ENCODE measurements at places on chromosomes 4 and X.

- no peak for DNase-seq
Measured at GRCh38 chr4:84689197-84689596, 106.3 kb downstream of the CDS1 start.

- DNase-seq: no peak
Measured at GRCh38 chr4:1998296-1998695, 10.5 kb downstream of the NELFA start.

GRCh38 chr4:25900310-25900709 is 13.7 kb upstream of the SMIM20 start:
- no peak for DNase-seq

GRCh38 chr4:147964266-147964880 is 232.5 kb downstream of the ARHGAP10 start:
- no peak for DNase-seq

DNA sequence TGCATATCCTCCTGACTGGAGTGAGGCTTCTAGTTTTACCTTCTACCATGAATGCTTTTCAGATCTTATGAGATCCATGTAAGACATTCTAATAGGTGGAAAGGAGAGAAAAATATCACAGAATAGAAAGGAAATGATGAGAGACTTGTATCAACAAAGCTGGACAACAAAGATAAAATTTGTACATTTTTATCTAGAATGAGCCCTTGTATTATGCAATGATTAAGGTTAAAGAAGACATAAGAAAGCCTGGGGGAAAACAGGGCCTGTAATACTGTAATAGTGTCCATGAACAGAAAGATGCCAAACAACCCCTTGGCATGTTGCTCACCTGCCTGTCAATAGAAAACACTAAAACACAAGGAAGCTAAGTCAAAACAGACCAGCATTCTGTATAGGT is 44.2 kb upstream of the SCRG1 start:
- DNase-seq: no peak

DNA sequence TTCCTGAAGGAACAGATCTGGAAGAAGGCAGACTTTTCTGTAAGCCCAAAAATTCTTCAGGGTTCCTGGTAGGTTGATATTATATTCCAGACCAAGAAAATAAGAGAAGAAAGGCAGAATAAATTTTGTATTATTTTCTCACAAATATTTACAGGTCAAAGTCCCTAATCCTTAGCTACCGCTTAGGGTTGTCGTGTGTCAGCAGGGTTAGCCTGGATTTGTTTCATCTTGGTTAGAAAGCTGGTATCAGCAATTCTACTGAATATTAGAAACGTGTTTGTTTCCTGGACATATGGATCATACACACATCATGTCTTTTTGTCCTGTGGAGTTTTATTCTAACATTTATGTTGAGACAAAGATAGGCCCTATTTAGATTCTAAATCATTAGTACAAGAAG is 232.9 kb upstream of the CXXC4 start:
- no peak for DNase-seq

DNA sequence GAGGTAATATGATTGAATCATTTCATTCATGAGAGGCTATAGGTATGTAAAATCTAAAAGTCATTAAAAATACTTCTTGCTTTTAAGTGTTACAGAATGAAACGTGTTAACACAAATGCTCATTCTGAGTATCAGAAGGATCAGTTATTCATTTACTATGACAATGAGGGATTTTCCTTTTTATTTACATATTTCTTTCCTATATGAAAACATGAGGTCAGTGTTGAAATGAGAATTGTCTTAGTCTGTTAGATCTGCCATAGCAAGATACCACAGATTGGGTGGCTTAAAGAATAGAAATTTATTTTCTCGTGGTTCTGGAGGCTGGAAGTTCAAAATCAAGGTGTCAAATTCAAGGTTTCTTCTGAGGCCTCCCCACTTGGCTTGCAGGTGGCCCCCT is 181.2 kb downstream of the ARHGAP10 start:
- no peak for DNase-seq

DNA sequence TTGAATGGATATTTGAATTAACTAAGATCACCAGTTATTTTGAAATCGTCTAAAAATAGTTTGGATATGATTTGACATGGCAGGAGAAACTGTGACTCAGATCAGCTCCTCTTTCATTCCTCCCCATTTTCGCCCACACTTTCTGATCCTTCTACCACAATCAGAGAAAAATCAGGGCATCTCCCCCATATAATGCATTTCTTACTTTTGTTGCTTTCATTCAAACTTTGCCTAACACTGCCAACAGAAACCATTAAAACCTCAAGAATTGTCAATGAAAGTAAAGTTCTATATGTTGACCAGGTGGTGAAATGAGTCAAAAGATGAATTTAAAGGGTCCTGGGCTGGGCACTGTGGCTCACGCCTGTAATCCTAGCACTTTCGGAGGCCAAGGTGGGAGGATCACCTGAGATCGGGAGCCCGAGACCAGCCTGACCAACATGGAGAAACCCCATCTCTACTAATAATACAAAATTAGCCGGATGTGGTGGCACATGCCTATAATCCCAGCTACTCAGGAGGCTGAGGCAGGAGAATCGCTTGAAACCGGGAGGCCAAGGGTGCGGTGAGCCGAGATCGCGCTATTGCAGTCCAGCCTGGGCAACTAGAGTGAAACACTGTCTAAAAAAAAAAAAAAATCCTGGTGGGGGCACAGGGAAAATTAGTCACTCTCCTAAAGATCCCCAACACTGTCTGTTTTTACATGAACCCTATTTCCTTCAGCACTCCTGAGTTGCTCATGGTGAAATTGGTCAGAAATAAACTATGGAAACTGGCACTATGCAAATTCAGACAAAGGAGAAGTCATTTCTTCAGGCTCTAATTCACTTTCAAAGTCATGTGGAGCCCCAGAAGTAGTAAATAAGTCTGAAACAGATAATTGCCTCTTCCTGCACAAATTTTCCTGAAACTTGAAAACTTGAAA is 122.8 kb upstream of the NOCT start:
- no peak for DNase-seq

DNA sequence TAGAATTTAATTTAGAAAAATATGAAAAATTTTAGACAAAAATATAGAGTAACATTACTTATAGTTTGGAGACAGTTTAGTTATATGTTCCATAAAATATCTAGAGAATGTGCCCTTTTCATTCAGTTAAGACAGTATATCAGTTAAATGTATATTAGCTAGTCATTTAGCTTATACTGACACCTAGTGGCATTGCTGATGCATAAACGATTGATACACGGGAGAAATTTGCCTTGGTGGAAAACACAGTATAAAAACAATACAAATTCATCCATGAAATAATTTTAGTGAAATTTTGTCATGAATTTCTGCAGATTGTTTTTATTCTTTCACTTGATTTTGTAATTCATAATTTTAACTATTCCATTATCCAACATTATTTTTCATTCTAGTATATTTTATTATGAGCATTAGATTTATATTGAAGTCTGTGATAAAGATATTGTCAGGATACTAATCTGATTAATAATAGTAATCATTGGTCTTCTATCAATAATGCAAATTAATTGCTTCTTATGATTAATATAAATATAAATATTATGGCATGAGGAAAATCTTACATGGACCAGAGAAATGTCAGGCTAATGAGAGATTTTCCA is 219.0 kb downstream of the TLL1 start:
- no peak for DNase-seq

- no peak for DNase-seq
Measured at GRCh38 chr4:4639370-4639769, 97.5 kb upstream of the STX18 start.

DNA sequence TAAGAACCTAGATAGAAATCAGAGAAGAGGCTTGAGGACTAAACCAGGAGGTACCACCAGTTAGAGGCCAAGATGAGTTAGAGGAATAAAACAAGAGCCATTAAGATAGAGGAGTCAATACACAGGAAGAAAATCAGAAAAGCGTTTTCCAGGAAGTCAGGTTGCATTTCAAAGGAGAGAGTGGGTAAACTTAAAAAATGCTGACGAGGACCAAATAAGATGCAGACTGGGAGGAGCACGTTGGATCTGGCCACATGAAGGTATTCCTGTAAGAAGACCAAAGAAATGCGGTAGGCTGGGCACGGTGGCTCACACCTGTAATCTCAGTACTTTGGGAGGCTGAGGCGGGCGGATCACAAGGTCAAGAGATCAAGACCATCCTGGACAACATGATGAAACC is 533.1 kb upstream of the TENM3 start:
- DNase-seq: no peak

- no peak for DNase-seq
Measured at GRCh38 chrX:29225670-29226069, 638.4 kb downstream of the IL1RAPL1 start.
